ENCODE measurements at places on chromosomes 2 and 18.

DNA sequence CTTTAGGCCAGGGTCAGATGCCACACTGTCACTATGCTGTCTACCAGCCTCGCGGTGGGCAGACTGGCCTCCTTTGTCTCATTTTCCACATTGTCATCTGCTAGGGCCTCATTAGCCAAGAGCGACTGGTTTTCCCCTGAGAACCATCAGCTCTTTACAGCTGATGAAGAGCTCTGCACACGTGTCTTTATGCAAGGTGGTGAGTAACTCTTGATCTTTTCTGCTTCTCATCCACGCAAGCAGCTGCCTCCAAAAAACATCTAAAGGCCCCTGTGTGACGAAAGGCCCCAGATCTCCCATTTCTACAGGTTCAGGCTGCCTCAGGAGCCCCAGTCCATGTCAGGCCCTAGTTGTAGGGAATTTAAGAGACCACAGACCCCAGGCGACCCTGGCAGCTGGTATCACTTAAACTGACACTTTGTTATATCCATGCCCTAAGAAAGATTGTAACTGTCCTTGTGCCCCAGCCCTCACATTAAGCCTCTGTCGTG is 52.9 kb downstream of the DPYSL5 start:
- DNase-seq: no peak

- DNase-seq: no peak
These were observed 1407.4 kb upstream of the ZEB2 start for GRCh38 chr2:145927131-145927950.

- no peak for DNase-seq
These were observed 147.7 kb downstream of the NETO1 start for GRCh38 chr18:72720116-72720515.

DNA sequence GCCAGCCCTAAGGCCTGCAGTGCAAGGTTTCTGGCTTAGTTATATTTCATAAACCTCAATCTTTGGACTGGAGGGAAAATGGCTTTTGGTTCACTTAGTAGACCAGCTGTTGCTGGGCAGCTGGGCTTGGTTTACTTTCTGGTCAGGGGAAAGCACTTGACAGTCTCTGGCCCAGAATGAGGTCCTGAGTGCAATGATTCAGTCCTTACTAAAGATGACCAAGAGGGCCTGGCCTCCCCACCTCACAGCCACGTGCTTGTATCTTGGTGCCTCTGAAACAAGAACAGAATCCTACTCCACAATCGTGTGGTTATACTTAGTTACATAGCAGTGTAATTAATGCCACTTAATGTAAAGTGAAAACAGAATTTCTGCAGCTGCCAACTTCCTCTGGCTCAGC is 325.5 kb upstream of the MEIS1 start:
- DNase-seq: no peak

- no peak for DNase-seq
These were observed 1.4 kb upstream of the ATP8B1 start for GRCh38 chr18:57804557-57804956.

- no peak for DNase-seq
These were observed 167.1 kb downstream of the MYO1B start for GRCh38 chr2:191412353-191412752.

DNA sequence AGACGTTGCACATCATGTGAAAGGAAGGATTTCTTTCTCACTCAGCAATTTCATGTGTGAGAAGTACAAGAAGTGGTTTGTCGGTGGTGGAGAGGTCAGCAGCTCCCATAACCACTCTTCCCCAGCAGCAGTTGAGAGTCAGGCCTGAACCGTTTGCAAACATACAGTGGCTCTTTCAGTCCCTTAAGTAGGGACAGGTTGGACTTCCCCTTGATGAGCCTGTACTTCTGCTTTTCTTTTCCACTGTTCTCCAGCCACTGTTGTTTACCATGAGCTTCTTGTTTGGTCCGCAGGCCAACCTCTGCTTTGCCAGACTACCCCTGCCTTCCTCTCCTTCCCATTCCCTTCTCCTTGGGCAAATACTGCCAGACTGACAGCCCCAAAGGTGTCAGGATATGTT is 391.3 kb upstream of the CELF4 start:
- DNase-seq: no peak

- DNase-seq: no peak
These were observed 292.8 kb downstream of the EN1 start for GRCh38 chr2:118554616-118555015.

DNA sequence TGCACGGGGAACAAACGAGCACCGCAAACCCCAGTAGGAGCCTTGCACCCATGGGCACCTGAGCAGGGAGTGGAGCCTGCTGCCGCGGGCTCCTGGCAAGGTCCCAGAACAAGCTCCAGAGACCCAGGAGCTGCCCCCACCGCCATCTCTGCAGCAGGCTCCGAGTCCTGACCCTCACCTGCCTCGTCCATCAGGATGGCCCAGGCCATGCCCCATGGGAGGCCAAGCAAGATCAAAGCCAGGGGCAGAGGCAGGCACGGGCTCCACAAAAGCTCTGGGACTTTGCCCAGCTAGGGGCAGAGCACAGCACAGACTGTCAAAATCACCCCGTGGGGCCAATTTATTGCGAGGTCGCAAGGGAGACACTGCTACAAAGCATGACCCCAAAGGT is 43.6 kb downstream of the GPC1 start:
- no peak for DNase-seq

DNA sequence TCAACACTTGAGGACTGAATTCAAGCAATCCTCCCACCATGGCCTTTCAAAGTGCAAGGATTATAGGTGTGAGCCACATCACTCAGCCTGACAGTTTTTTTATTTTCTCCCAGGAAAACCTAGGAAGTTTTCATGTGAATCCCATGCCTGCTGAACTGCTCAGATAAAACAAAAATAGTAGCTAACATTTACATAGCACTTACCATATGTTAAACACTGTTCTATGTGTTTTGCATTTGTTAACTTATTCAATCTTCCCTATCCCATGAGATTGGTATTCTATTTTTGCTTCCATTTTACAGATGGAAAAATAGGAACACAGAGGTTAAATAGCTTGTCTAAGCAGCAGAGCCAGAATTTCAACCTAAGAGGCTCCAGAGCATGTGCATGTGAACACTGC is 157.4 kb upstream of the KCTD1 start:
- no peak for DNase-seq

- no peak for DNase-seq
These were observed 16.1 kb downstream of the MROH2A start for GRCh38 chr2:233794128-233794658.

DNA sequence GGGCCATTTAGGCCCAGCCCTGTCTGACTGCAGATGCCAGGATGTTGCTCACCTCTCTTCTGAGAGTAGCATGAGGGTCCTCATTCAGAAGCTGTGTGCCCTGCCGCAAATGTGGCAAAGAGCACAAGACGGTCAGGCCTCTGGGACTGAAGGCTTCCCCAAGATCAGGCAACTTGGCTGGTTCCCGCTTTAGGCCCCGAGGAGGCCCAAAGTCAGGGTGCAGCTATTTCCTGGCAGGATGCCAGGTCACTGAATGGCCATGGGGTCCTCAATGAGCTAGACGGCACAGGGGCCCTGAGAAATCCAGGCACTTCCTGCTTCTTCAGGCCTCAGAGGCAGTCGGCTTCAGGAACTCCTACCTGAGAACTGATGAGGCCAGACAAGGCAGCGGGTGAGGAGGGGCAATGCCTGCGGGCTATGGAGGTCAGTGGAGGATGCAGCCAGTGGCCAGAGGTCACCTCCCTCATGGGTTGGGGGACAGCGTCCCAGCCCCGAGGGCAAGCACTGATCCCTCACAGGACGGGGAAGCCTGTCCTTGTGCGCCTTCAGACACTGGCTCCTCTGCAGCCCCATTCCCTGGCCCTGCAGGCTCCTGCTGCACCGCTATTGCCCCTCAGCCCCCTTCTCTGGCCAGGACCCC is 44.9 kb downstream of the LMAN2L start:
- DNase-seq: no peak

DNA sequence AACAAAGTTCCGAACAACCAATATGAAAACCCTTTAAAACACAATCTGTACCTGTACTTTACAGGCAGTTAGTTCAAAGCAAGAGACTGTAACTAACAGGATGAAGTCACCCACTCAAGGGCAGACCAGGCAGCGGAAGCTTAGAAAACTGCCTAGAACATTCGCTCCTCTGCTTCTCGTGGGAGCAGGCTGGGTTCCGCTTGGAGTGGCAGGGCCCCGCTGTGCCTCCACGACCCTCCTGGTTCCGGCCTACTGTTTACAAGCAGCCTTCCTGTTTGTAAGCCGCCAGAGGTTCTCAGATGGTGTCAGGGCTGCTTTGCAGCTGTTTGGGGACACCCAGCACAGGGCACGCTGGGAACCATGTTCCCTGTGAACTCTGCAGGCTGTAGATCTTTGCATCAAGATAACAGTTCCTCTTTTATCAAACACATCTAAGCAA is 31.3 kb downstream of the CIB4 start:
- no peak for DNase-seq

- no peak for DNase-seq
These were observed 40.6 kb upstream of the LAMA1 start for GRCh38 chr18:7158216-7158615.

DNA sequence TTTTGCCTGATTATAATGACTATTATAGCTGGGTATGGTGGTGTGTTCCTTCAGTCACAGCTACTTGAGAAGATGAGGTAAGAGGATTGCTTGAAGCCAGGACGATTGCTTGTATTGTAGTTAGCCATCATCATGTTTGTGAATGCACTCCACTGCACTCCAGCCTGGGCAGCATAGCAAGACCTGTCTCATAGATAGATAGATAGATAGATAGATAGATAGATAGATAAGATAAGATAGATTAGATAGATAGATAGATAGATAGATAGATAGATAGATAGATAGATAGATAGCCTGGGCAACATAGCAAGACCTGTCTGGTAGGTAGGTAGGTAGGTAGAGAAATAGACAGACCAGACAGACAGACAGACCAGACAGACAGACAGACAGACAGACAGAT is 127.3 kb downstream of the MGAT5 start:
- DNase-seq: no peak
